Nucleus accumbens (tissue), 56 donors: ENCODE measurements at places on chromosomes 12 and 14.

- DNase-seq: no peak
Measured at GRCh38 chr12:80316222-80316621, 127.8 kb upstream of the PTPRQ start.

DNA sequence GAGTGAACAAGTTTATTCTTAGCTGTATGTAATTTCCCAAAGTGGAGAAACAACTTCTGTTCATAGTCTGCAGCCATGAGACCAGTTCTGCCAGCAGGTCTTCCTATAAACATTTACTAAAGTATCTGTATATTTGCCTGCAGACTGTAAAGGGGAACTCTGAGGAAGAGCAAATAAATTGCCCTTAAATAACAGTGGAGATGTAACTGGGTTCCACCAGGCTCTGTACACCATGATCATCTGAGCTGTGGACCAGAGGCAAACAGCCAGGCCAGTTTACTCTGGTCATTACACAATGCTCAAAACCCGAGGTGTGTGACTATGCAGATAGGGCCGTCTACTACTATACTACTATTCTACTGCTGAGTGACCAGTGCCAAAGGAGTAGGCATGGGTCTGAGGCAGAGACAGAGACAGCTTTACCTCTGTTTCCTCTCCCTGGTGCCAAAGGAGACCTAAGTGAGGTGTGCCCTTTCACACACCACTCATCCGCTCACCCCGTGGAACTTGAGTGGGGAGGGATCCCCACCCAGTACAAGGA is 21.1 kb upstream of the CERS5 start:
- DNase-seq: no peak

- DNase-seq: no peak
Measured at GRCh38 chr14:100422556-100423316, 99.6 kb downstream of the SLC25A47 start.

- no peak for DNase-seq
Measured at GRCh38 chr14:58107041-58107440, 45.0 kb downstream of the ARMH4 start.

GRCh38 chr12:93918900-93919299 is 229.5 kb upstream of the PLXNC1 start:
- DNase-seq: no peak

- no peak for DNase-seq
Measured at GRCh38 chr12:123645878-123646277, 12.2 kb downstream of the GTF2H3 start.

DNA sequence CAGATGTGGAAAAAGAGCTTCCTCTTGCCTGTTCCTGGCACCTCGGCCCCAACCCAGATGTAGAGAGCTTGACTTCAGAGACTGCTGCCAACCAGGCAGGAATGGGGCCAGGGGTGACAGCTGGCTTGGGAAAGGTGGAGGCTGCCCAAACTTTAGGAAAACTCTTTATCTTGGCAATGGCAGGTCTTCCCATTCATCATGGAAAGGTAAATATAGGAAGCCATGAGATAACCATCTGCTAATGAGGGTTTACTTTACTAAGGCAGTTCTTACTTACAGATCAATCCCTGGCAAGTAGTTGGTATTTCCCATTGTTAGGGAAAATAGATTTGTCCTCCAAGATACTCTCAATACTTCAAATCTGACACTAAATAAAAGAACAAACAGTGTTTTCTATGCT is 143.1 kb upstream of the NUDT4 start:
- no peak for DNase-seq

- no peak for DNase-seq
Measured at GRCh38 chr12:105852951-105853350, 285.8 kb downstream of the NUAK1 start.

DNA sequence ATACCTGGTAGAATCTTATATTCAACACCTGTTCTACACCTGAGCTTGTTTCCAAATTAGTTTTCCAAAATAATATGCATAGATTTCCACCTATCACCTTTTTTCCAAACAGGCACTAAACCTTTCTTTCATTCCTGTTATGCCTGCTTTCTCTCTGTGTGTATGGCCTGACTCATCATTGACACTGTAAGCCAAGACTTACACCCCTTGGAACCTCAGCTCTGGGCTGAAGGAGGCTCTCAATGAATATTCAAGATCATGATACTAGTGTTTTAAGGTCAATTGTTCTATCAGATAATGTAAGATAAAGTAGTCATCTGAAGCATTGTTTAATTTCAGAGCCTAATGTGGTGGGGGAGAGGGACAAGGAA is 1193.3 kb downstream of the FLRT2 start:
- no peak for DNase-seq

DNA sequence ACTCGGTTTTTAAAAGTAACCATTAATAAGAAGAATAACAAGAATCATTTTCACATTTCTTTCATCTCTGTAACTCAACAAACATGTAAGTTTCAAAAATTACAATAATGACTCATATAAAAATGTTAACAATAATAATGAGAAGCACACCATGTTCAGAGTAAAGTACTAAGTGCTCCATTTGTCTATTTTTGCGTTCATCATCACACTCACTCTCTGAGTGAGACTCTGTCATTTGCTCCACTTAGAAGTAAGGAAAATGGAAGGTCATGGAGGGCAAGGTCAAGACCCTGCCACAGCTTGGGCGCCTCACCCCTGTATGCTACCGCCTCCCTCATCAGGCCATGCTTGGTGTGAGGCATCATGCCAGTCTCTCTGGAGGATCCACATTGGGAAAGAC is 129.9 kb downstream of the TMEM30B start:
- no peak for DNase-seq

GRCh38 chr12:63353559-63353958 is 202.6 kb upstream of the AVPR1A start:
- no peak for DNase-seq

DNA sequence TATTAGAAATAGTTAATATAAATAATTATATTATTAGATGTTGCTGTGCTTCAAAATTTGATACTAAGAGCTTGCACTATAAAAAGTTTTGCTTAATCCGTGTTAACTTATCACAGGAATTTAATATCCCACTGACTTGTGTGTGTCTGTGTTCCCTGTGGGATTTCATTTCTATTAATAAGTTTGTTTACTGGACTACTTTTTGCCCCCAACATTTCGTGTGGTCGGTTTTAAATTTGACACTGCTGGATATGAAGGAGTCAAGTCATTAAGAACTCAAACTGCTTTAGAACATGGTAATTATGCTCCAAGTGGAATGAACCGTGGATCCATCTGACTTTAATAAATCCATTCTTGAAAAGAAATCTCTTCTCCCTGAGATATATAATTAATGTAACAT is 182.2 kb upstream of the NUDT4 start:
- DNase-seq: no peak

DNA sequence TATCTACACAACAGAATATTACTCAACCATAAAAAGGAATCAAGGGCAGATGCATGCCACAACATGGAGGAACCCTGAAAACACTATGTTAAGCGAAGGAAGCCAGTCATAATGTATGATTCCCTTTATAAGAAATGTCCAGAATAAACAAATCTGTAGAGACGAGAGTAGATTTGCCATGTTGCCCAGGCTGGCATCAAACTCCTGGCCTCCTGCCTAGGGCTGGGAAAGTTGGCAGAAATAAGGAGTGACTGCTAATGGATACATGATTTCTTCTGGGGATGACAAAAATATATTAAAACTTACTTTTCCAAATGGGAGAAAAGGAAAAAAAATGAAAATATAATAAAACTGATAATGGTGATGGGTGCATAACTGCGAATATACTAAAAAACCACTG is 10.9 kb downstream of the CLIP1 start:
- no peak for DNase-seq

DNA sequence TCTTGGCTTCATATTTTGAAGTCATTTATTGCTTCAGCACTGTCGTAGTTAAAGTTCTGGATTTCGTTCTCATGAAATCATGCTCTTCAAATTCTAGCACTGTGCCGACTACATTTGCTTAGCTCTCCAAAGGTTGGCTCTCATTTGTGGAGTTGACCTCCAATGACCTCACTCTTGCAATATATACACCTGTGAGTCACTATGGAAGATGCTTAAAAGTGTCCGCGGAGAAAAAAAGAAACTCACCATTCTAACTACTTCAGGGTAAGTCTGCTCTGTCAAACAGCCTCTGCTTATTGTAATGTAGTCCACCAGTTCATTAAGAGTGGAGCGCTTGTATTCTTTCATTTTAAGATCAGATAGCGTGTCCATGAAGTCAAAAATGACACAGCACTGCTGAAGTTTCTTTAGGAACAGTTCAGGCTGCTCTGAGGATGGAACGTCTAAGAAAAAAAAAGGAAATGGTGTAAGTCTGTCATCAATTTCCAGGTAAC is 89.7 kb downstream of the PPP2R5E start:
- no peak for DNase-seq

DNA sequence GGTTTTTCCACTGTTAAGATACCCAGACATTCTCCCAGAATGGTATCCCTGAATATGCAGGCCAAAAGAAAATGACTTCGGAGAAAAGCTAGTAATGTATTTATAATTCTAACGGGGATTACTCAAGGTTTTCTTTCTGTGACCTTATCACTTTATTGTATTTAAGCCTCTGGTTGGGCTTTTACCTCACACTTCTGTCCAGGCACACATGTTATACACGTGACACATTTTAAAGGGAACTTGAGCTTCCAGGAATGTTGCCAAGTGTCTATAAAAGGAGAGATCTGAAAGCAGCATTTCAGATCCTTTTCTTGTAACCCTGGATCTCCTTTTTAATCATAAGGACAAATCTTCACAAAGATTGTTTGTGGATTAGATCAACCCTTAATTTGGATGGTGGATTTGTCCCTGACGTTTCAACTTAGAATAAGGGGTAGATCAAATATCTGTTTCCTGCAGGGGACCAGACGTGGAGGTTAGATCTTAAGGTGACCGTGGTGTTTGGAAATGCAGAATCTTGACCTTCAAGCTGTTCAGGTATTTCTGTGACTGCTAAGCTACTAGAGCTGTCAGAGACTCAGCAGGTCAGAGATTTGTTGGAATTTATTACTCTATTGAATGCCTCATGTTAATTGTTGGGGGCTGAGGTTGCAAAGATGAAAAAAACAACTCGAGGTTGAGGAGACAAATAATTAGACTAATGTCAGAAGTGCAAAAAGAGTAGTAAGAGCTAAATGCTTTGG is 1.5 kb downstream of the CIPC start:
- DNase-seq: no peak

- no peak for DNase-seq
Measured at GRCh38 chr12:92784797-92785562, 82.2 kb downstream of the PLEKHG7 start.

- no peak for DNase-seq
Measured at GRCh38 chr14:74605531-74606223, 6.4 kb downstream of the LTBP2 start.

DNA sequence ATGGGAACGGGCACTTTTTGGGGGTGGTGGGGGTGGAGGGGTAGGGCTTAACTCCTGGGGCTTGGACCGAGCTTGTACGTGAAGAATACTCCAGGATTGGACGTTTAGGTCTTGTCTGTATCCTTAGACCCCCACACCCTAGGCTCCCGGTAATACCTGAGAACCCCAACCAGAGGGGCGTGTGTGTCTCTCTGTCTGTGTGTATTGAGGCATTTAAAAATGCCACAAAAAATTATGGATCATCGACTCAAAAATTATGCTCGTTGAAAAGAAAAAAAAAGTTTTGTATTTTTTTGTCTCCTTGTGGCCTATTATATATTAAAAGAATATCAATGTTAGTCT is 459 bp downstream of the PPFIBP1 start:
- DNase-seq: no peak

- no peak for DNase-seq
Measured at GRCh38 chr14:92601757-92602417, 88.3 kb downstream of the RIN3 start.

GRCh38 chr12:98594050-98594835 is 757 bp downstream of the SLC25A3 start:
- DNase-seq: no peak

- DNase-seq: no peak
Measured at GRCh38 chr14:67377916-67378315, 17.8 kb downstream of the EIF2S1 start.

GRCh38 chr12:57227315-57228115 is 2.0 kb upstream of the SHMT2 start:
- no peak for DNase-seq

- peak; percentile 85 for DNase-seq
Measured at GRCh38 chr12:109723311-109723881, 9.8 kb downstream of the FAM222A start.

- no peak for DNase-seq
Measured at GRCh38 chr12:69431591-69432222, 38.5 kb upstream of the FRS2 start.

GRCh38 chr14:36661506-36662257 is at the start of gene PAX9:
Gene PAX9, plus strand, starts transcription at chr14:36661860. Its CDS starts 230 bp downstream, at chr14:36662090.
- no peak for DNase-seq

- DNase-seq: no peak
Measured at GRCh38 chr14:88379706-88380343, 5.6 kb upstream of the SPATA7 start.

DNA sequence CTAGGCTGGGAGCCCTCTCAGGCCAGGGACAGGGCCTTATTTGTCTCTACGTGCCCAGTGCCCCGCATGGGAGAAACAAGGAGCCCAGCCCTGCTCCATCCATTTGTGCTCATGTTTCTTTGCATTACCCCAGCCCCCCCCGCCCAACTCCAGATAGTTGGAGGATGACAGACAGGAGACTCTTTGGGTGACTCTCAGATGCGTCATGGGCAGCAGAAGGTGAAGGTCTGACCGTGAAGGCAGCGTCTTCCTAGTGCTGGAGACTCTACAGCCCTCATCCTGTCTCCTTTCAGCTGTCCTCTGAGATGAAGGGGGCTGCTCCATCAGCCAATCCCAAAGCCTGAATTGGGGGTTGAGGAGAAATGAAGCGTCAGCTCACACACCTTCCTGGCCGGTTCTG is 283 bp upstream of the PSMB11 start:
- DNase-seq: no peak

GRCh38 chr12:122651520-122652224 is 51.5 kb downstream of the HCAR2 start:
- no peak for DNase-seq

DNA sequence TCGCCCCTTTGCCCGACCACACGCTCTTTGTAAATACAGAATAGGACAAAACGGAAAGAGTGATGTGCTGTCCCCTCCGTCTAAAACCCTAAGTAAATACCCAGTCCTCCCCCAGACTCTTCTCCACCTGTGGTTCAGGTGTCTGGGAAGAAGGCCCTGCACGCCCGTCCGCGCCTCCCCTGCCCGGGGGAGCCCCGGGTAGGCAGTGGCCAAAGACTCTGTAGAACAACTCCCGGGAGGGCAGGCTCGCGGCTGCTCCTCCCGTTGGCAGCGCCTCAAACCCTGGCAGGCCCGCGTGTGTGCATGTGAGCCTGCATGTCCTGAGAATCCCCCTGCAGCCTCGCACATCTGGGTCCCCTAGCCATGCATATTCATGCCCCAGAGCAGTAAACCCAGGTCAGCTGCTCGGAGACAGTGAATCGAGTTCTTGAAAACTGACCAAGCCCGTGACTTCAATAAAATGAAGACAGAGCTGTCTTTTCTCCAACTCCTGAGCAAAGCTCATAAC is 165.8 kb downstream of the MON2 start:
- no peak for DNase-seq
